Breast epithelium (tissue), 4 donors: ENCODE measurements at places on chromosomes 1 and 21. TPM values are rescaled to one million over a fixed set of nuclear protein-coding genes. Genes with fewer than 3 reads are reported as not detected.

- peak; percentile 58 for DNase-seq
Measured at GRCh38 chr1:182111496-182111895, 50.0 kb upstream of the ZNF648 start.

DNA sequence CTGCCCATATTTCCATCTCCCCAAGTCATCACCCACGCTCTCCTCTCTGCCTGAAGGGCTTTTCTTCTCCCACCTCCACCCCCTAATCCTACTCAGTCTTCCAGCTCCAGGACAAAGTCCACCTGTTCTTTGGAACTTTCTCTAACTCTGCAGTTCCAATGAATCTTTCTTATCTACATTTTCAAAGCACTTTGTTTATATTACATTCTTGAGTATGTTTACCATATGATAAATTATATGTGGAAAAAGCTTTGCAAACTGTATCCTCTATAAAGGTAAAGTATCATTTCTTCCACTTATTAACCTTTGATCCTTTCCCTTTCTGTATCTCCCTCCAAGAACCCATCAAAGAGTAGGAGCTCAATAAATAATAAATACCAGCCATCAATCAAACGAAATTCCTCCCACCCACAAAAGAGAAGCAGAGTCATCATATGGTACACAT lies 39.7 kb downstream of the TTC13 start:
- no peak for DNase-seq

DNA sequence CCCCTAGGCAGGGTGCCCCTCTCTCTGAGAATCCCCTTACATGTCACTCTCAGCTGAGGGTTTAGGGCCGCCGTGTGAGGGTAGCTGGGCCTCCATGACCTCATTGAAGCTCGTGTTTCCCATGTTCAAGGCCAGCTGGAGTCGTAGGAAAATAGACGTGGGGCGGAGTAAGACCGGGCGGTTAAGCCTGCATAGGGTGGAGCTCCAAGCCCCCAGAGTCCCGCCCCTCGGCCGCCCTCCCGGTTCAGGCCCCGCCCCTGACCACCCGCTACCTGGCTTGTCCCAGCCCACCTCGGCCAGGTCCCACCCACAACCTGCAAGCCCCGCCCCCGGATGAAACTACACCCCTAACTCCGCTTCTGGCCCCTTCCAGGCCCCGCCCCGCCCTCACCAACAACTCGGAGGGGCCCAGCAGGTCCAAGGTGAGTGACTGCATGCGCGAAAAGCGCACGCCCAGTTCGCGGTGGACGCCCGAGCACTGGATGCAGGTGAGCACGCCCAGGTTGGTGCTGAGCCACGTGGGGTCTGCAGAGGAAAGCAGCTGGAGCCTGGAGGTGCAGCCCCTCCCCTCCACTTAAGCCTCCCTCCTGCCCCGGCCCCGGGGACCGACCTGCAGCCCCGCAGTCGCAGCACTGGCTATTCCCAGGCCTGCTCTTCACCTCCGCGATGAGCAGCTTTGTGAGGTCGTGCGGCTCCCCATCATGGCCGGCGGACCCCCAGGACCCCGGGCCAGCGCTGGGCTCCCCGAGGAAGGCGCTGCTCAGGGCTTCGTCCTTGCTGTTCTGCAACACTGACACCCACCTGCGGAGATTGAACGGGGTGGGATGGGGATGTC lies 12.2 kb upstream of the TCEA3 start:
- no peak for DNase-seq

- no peak for DNase-seq
Measured at GRCh38 chr1:172083191-172083590, 241.9 kb downstream of the DNM3 start.

C1orf198 gene
- total RNA-seq, result 63.6 TPM

DNA sequence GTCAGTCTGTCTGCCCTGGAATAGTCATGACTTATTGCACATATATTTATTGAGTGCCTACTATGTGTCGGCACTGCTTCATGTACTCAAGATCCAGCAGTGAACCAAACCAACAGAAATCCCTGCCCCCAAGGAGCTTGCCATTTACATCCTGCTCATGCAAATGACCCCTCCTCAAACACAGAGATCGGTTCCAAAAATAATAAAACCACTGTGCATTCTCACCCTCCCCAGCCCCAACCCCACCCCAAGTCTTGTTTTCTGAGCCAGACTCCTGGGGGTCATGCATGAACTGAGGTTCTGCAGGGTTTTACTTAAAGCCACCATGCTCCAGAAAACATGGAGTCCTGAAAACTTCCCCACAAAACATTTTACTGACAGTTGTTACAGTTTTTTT lies 61.9 kb downstream of the KIAA0040 start:
- no peak for DNase-seq

TNFSF4 gene
- 0.73 TPM for total RNA-seq

GRCh38 chr1:25562928-25563283 lies 19.5 kb downstream of the LDLRAP1 start:
- DNase-seq, result no peak

B3GALT2 gene
- 0.33 TPM for total RNA-seq

DNA sequence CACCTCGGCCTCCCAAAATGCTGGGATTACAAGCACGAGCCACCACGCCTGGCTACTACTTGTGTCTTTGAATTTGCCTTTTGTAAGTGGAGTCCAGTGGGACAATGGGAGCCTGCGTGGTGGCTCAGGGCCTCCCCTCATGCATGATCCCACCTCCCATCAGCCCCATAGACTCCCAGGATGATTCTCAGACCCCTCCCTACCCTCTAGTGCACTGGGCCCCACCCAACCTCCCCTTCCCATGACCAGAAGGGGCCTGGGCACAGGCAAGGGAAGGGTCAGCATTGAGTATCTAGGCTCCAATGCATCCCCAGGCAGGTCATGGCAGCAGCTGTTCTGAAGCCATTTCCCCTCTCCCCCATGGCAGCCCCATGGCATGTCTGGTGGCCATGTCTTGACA lies 18.7 kb downstream of the NEK2 start:
- no peak for DNase-seq

GRCh38 chr21:39022863-39023693 lies 160.2 kb downstream of the PSMG1 start:
- DNase-seq, result peak; percentile 85

DNA sequence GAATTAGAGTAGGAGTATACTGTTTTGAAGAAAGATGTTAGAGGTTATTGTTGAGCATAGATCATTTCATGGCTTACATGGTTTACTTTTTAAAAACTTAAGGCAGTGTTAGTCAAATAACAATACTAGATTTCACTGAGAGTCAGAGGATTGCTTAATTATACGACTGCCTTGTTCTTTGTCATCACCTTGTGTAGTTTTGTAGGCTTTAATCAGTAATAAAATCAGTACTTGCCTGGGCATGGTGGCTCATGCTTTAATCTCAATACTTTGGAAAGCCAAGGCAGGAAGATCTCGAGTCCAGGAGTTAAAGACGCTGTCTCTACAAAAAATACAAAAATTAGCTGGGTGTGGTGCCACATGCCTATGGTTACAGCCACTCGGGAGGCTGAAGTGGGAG lies 41.3 kb upstream of the GPR52 start:
- no peak for DNase-seq

PTPRC gene
- total RNA-seq, result 35.7 TPM

- no peak for DNase-seq
Measured at GRCh38 chr1:178727014-178727895, 2.2 kb downstream of the RALGPS2 start.

GRCh38 chr1:14215151-14215550 lies 383.3 kb upstream of the KAZN start:
- no peak for DNase-seq

DNA sequence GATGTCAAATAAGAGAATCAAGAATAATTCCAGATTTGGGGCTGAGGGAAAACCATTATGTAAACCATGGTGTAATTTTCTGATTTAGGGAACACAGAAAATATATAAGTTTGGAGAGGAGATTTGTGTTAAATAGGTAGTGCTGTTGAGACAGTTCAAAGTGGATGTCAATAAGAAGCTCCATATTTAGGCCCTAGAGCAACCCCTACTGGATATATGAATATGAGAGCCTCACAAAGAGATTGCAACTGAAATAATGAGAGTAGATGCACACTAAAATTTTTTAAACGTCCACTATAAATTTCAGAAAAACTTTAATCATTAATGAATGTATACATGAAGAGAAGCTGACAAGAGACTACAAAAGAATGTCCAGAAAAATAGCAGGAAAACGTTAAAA lies 1447.8 kb upstream of the PRMT6 start:
- no peak for DNase-seq

ERRFI1 gene
- 379 TPM for total RNA-seq
